MCF 10A (cell line): ENCODE measurements at places on chromosomes 4 and X. TPM values are rescaled to one million over a fixed set of nuclear protein-coding genes. Genes with fewer than 3 reads are reported as not detected.
A peak's percentile ranks its signal among the peaks of the same experiment; 100 is the strongest.

DNA sequence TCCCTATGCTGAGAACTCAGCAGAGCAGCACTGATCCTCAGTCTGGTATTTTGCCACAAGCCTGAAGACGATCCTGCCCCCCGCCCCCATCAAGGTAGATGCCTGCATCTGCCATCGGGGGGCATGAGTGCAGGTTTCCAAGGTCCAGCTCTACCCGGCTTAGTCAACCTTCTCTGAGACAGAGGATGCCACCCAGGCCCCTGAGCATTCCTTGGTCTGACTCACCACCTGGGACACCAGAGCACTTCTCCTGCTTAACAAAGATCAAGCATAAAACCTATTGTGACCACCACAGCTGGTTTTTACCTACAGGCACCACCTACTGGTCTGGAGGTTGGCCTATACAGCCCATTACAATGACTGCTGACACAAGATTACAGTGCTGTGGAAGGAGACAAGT lies 1168.1 kb downstream of the PCDH19 start:
- peaks cover 12% of the 10 kb centered on the region for H3K27me3 ChIP-seq
- H3K27ac ChIP-seq, result no peak overlapping the region
- H3K4me1 ChIP-seq, result no peaks in the 10 kb centered on the region
- H3K4me3 ChIP-seq, result no peak overlapping the region
- DNase-seq, result no peak

DNA sequence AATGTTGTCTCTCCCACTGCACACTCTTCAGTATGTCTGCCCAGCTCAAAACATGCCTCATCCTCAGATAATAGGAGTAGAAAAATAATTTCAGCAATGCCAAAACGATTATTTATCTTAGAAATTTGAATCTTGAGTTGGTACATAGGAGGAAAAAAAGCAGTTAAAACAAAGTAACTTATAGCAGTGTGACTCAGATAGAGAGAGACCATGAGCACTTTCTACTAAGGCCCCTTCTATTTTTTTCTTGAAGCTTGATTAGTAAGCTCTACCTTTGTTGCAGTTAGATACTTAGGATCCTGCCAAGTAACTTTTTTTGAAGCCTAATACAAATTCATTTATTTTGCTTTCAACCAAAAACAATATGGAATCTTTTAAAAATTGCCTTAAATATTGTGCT lies 212.3 kb downstream of the MAD2L1 start:
- no peak for DNase-seq
- H3K27me3 ChIP-seq, result no peaks in the 10 kb centered on the region
- H3K4me1 ChIP-seq, result no peaks in the 10 kb centered on the region
- no peak overlapping the region for H3K4me3 ChIP-seq

- peaks cover 30% of the 10 kb centered on the region for H3K4me1 ChIP-seq
- peaks cover 12% of the 10 kb centered on the region for H3K27me3 ChIP-seq
- no peak overlapping the region for H3K27ac ChIP-seq
- peak overlapping the region; percentile 59 for H3K4me3 ChIP-seq
- H3K36me3 ChIP-seq, result peaks cover 31% of the 10 kb centered on the region
- peak; percentile 30 for DNase-seq
Measured at GRCh38 chrX:57595381-57595811, 3.6 kb downstream of the ZXDB start.

GRCh38 chrX:22392133-22392948 lies 119.6 kb downstream of the CBLL2 start:
- peaks cover 19% of the 10 kb centered on the region for H3K4me1 ChIP-seq
- no peak for DNase-seq
- no peaks in the 10 kb centered on the region for H3K36me3 ChIP-seq
- H3K4me3 ChIP-seq, result no peak overlapping the region

- no peak overlapping the region for H3K27ac ChIP-seq
- H3K4me3 ChIP-seq, result no peak overlapping the region
- DNase-seq, result no peak
- peaks cover 40% of the 10 kb centered on the region for H3K27me3 ChIP-seq
Measured at GRCh38 chrX:19775830-19776485, 111.4 kb downstream of the SH3KBP1 start.

DNA sequence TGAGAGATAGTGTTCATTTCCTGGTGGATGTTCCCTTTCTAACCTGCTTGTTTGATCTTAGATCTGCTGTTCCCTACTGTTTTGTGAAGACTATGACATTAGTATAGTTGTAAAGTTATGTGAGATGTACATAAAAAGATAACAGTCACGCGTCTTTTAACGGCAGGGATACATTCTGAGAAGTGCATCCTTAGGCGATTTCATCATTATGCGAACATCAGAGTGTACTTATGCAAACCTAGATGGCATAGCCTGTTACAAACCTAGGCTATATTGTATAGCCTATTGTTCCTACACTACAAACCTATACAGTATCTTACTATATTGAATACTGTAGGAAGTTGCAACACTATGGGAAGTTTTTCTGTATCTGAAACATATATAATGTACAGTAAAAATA lies 50.4 kb downstream of the MCUB start:
- no peaks in the 10 kb centered on the region for H3K27me3 ChIP-seq
- peaks cover 7% of the 10 kb centered on the region for H3K36me3 ChIP-seq
- H3K27ac ChIP-seq, result no peak overlapping the region
- H3K4me3 ChIP-seq, result no peak overlapping the region
- no peak for DNase-seq

DNA sequence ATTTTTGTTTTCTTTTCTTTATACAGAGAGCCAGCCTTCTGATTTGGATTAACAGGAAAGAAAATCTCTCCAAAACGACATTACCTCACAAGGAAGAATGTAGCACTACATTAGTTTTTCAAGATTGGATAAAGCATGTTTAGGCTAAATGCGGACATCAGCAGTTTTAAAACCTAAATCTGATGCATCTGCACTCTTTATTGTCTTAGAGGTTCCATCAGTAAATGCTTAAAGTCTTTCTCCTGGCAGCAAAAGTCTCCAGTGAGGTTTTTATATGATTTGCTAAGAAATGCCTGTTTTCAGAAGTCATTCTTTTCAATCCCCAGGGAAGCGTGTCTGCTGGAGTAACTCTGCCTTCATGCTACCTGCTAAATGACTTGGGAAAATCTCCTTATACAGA lies 912.9 kb upstream of the INTU start:
- no peak overlapping the region for H3K4me3 ChIP-seq
- DNase-seq, result no peak
- no peaks in the 10 kb centered on the region for H3K36me3 ChIP-seq
- H3K27ac ChIP-seq, result no peak overlapping the region
- no peaks in the 10 kb centered on the region for H3K27me3 ChIP-seq
- H3K4me1 ChIP-seq, result no peaks in the 10 kb centered on the region

- no peaks in the 10 kb centered on the region for H3K27me3 ChIP-seq
- no peak overlapping the region for H3K27ac ChIP-seq
- no peaks in the 10 kb centered on the region for H3K36me3 ChIP-seq
Measured at GRCh38 chr4:181166742-181167399, 1076.3 kb upstream of the TENM3 start.

DNA sequence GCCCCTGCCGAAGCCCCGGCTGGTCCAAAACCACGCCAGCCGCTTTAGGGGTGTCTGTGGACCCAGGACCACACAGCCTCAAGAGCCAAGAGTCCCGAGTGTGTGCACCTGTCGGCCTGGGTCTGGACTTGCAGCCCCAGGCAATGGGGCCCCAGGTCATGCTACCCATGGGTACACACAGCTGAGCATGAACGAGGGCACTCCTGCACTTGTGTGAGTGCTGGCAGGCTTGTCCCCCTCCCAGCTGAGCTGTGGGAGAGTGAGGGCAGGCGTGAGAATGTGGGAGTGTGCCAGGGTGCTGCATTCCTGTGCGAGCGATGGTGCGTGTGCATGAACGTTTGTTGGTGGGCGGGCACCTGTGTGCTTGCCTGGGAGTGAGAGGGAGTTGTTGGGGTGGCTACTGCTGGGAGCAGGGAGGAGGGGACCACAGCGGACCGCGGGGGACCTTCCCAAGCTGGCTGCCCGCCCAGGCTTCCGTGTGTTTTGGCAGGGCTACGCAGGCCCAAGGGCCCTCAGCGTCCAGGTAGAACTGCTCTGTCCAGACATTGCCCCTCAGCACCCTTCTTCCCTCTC lies 30.8 kb downstream of the BLOC1S4 start:
- peak overlapping the region; percentile 87 for H3K27ac ChIP-seq
- no peaks in the 10 kb centered on the region for H3K36me3 ChIP-seq
- peaks cover 23% of the 10 kb centered on the region for H3K4me1 ChIP-seq
- no peaks in the 10 kb centered on the region for H3K27me3 ChIP-seq
- peak overlapping the region; percentile 52 for H3K4me3 ChIP-seq
- DNase-seq, result peak; percentile 72

GRCh38 chrX:2468261-2469195 lies 32.2 kb downstream of the DHRSX start:
- H3K27ac ChIP-seq, result no peak overlapping the region
- peaks cover 4% of the 10 kb centered on the region for H3K36me3 ChIP-seq
- no peaks in the 10 kb centered on the region for H3K27me3 ChIP-seq
- no peaks in the 10 kb centered on the region for H3K4me1 ChIP-seq
- no peak overlapping the region for H3K4me3 ChIP-seq

GRCh38 chr4:4432341-4433125 lies 45.6 kb downstream of the NSG1 start:
- no peak overlapping the region for H3K4me3 ChIP-seq
- peaks cover 8% of the 10 kb centered on the region for H3K4me1 ChIP-seq
- H3K27ac ChIP-seq, result no peak overlapping the region
- peaks cover 25% of the 10 kb centered on the region for H3K36me3 ChIP-seq
- H3K27me3 ChIP-seq, result no peaks in the 10 kb centered on the region
- DNase-seq, result no peak

DNA sequence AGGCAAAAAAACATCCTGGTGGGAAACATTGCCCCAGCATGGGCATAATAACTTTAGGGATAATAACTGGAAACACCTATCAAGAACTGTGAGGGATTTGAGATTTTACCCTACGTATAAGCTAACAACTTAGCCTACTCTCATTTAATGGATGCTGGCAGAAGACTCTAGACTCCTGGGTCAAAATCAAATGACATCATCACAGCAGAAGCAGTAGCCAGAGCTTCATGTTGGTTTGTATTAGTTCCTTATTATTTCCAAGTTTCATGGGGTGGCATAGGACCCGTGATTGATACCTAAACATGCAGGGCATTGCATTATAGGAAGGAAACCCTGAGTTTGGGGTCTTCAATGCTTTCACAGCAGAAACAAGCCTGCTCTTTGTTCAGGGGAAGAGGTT lies 4.6 kb downstream of the TCEAL9 start:
- no peak overlapping the region for H3K27ac ChIP-seq
- no peak overlapping the region for H3K4me3 ChIP-seq
- H3K27me3 ChIP-seq, result peaks cover 57% of the 10 kb centered on the region
- H3K4me1 ChIP-seq, result peaks cover 12% of the 10 kb centered on the region

DNA sequence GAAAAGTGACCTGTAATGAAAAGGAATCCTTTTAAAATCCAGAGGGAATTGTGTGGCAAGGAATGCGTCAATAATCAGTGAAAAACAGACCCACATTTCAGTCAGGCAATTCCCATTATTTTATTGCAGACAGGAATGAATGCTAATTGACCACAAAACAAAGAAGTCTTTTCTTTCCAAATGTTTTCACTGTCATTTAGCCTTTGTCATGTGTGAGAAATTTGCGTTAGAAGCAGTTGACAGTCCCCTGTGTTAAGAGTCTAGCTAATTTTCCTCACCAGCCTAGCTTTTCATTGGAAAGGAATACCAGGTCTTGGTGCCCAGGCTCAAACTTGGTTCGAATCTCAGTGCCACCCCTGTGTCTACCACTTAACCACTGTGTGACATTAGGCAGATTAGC lies 83.4 kb downstream of the KIT start:
- DNase-seq, result no peak
- no peaks in the 10 kb centered on the region for H3K36me3 ChIP-seq
- H3K4me3 ChIP-seq, result no peak overlapping the region
- peaks cover 11% of the 10 kb centered on the region for H3K27me3 ChIP-seq

The FAM53A gene
- 5.0 and 6.6 TPM in 2 replicates for total RNA-seq

The EDA2R gene
- total RNA-seq, result 30.3 and 32.4 TPM in 2 replicates

The GYPB gene
- total RNA-seq, result not detected in 2 replicates

The ZMAT1 gene
- total RNA-seq, result not detected in 2 replicates

The CYLC1 gene
- not detected in 2 replicates for total RNA-seq

The CLNK gene
- not detected in 2 replicates for total RNA-seq

The CT45A5 gene
- not detected in 2 replicates for total RNA-seq

The ZNF157 gene
- total RNA-seq, result not detected in 2 replicates

The GYPE gene
- not detected in 2 replicates for total RNA-seq

The FGG gene
- total RNA-seq, result 3.2 and 4.9 TPM in 2 replicates

The SPATA4 gene
- total RNA-seq, result 0.21 and 0.44 TPM in 2 replicates
